WTC11 (cell line): ENCODE measurements at places on chromosomes 6 and 20. TPM values are rescaled to one million over a fixed set of nuclear protein-coding genes. Genes with fewer than 3 reads are reported as not detected.

Gene BTN1A1
- total RNA-seq, result 0.14 to 0.15 TPM in 2 of 3 replicates, not detected in the other

GRCh38 chr6:45115696-45116095 lies 212.4 kb upstream of the RUNX2 start:
- DNase-seq, result no peak
- no peak overlapping the region for H3K4me3 ChIP-seq
- H3K27ac ChIP-seq, result peak overlapping the region; percentile 67

- H3K4me1 ChIP-seq, result no peaks in the 10 kb centered on the region
- DNase-seq, result no peak
- H3K36me3 ChIP-seq, result peaks cover 40% of the 10 kb centered on the region
- no peak overlapping the region for H3K27ac ChIP-seq
Observed at GRCh38 chr6:13803581-13803980, 10.8 kb downstream of the MCUR1 start.

DNA sequence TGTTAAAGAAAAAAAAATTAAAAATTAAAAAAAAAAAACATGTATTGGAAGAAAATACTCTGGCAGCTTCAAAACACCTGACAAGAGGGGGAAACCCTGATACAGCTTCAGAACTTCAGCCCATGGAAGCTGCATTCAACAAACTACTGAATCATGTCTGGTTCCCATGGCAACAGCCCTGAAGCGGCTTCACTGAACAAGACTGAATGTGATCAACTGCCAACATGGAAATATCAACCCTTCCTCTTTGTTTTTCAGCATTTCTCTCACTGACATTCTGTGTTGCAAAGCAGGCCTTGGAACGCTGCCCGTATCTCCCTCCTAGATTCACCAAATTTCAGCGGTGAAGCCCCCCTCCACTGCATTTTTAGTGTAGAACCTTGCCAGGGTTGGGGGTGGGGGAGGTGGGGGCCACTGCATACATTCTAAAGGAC lies 91.3 kb upstream of the SHLD1 start:
- H3K27ac ChIP-seq, result no peak overlapping the region
- no peaks in the 10 kb centered on the region for H3K36me3 ChIP-seq
- H3K4me3 ChIP-seq, result no peak overlapping the region
- DNase-seq, result no peak

DNA sequence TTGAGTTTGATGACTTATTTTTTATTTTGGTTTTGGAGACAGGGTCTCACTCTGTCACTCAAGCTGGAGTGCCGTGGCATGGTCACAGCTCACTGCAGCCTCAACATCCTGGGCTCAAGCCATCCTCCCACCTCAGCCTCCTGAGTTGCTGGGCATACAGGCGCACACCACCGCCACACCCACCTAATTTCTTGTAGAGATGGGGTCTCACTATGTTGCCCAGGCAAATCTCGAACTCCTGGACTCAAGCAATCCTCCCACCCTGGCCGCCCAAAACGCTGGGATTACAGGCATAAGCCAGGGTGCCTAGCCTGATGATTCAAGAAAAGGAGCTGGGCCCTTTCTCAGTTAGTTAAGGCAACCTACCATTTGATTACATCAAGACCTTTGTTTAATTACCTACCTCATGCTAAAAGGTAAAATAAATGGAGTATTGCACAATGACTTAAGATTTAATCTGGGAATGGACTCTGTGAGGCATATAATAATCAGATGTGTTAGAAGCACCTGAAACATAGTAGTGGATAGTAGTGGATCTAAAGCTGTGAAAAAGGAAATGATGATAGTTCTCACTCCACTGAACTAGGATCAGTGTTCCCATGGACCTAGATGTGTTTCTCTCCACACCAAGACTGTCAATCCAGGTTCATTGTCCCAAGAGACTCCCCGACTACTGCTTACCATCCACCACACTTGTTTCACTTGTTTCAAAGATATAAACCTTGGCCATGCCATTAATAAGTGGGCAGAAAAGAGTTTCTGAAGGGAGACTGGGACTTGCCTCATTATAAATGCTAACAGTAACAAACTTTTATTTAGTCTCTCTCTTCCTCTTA lies 2.1 kb downstream of the TNFRSF21 start:
- peaks cover 48% of the 10 kb centered on the region for H3K4me1 ChIP-seq
- DNase-seq, result no peak
- H3K36me3 ChIP-seq, result peaks cover 10% of the 10 kb centered on the region
- no peak overlapping the region for H3K27ac ChIP-seq
- no peaks in the 10 kb centered on the region; the same call in 1 of the 2 replicates for H3K27me3 ChIP-seq

GRCh38 chr20:54494303-54495006 lies 19.1 kb downstream of the DOK5 start:
- H3K27me3 ChIP-seq, result no peaks in the 10 kb centered on the region
- no peaks in the 10 kb centered on the region for H3K36me3 ChIP-seq
- H3K27ac ChIP-seq, result no peak overlapping the region
- H3K4me1 ChIP-seq, result 0 out of 2 replicates have a peak, but pooled peaks cover 6% of the 10 kb centered on the region

GRCh38 chr20:6588296-6588695 lies 179.2 kb upstream of the BMP2 start:
- no peak for DNase-seq
- H3K27me3 ChIP-seq, result no peaks in the 10 kb centered on the region
- H3K4me1 ChIP-seq, result peaks cover 3% of the 10 kb centered on the region; the same call in 1 of the 2 replicates
- no peak overlapping the region for H3K4me3 ChIP-seq

- peak overlapping the region; percentile 83 for H3K4me3 ChIP-seq
- peaks cover 18% of the 10 kb centered on the region for H3K36me3 ChIP-seq
- no peaks in the 10 kb centered on the region for H3K27me3 ChIP-seq
- DNase-seq, result no peak
- H3K4me1 ChIP-seq, result peaks cover 69% of the 10 kb centered on the region
Observed at GRCh38 chr6:30885481-30885998, 1.2 kb downstream of the DDR1 start.

GRCh38 chr20:46277602-46278001 lies 30.7 kb downstream of the CDH22 start:
- no peak for DNase-seq
- H3K4me3 ChIP-seq, result no peak overlapping the region
- H3K36me3 ChIP-seq, result no peaks in the 10 kb centered on the region
- H3K27me3 ChIP-seq, result no peaks in the 10 kb centered on the region
- peaks cover 22% of the 10 kb centered on the region for H3K4me1 ChIP-seq

DNA sequence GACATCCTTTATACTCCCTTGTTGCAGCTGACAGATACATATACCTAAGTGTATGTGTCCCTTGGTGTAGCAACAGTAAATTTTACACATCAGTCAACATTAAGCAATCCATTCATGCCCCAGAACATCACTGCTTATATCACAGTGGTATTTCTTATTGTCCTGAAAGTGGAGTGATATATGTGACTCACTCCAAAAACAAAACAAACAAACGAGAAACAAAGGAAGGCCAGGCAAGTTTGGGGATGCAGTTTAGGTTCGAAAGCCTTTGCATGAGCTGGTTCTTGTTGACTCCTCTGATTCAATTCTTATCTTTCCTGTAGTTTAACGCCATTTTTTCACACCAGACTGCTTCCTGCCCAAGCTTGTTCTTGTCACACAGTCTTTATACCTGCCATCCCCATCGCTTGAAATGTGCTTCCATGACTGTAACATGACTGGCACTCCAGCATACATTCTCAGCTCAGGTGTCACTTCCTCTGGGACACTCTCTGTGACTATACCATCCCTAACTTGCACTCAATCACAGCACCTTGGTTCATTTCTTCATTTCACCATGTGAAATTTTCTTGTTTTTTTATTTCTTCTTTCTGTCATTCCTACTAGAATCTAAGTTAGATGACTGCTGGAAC lies 125.0 kb upstream of the TSHZ2 start:
- peaks cover 11% of the 10 kb centered on the region for H3K4me1 ChIP-seq
- no peaks in the 10 kb centered on the region for H3K36me3 ChIP-seq
- DNase-seq, result no peak

DNA sequence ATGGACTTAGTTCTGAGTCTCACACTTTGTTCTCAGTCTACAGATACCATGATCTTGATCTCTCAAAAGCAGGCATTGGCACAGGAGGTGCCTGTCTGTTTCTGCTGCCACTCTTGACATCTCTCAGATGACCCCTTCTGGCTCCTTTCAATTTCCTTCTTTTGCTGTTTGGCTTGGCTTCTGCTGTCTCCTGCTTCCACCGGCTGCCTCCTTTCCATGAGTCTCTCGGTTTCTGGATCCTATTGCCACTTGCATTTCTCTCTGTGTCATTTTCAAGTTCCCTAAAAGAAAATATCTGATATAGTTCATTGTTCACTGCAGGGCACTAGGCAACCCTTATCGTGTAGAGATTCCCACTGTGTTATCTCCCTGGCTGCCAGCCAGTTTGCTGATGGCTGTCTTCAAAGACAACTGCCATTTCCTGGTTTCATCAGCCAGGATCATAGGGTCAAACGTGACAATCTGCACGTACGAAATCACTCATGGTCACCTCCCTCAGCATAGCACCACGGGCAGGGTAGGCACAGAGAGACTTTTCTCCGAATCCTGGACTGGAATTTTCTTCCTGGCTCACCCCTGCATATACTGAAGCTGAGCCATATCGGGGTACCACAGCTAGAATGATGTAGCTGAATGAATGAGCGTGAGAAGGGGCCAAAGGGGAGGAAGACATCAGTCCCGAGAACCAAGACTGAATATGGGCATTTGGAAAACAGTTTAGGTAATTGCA lies 144.6 kb upstream of the TMEM170B start:
- no peaks in the 10 kb centered on the region for H3K4me1 ChIP-seq
- H3K27me3 ChIP-seq, result no peaks in the 10 kb centered on the region
- H3K36me3 ChIP-seq, result no peaks in the 10 kb centered on the region
- H3K27ac ChIP-seq, result no peak overlapping the region
- no peak overlapping the region for H3K4me3 ChIP-seq
- no peak for DNase-seq

GRCh38 chr6:43826730-43827129 lies 56.7 kb downstream of the VEGFA start:
- H3K4me3 ChIP-seq, result no peak overlapping the region
- peaks cover 8% of the 10 kb centered on the region for H3K4me1 ChIP-seq
- no peaks in the 10 kb centered on the region for H3K36me3 ChIP-seq

- H3K27ac ChIP-seq, result no peak overlapping the region
- no peaks in the 10 kb centered on the region for H3K27me3 ChIP-seq
- no peaks in the 10 kb centered on the region for H3K4me1 ChIP-seq
- DNase-seq, result no peak
- H3K36me3 ChIP-seq, result no peaks in the 10 kb centered on the region
Observed at GRCh38 chr6:54601600-54602300, 244.8 kb upstream of the FAM83B start.

GRCh38 chr6:112475083-112475482 lies 128.0 kb downstream of the RFPL4B start:
- no peak overlapping the region for H3K4me3 ChIP-seq
- no peak for DNase-seq
- H3K36me3 ChIP-seq, result no peaks in the 10 kb centered on the region
- no peaks in the 10 kb centered on the region for H3K4me1 ChIP-seq
- no peaks in the 10 kb centered on the region for H3K27me3 ChIP-seq

- no peak for DNase-seq
- no peaks in the 10 kb centered on the region for H3K27me3 ChIP-seq
- no peaks in the 10 kb centered on the region for H3K36me3 ChIP-seq
Observed at GRCh38 chr6:16747232-16748024, 13.8 kb downstream of the ATXN1 start.

- no peak for DNase-seq
- H3K36me3 ChIP-seq, result no peaks in the 10 kb centered on the region; the same call in 1 of the 2 replicates
- H3K4me1 ChIP-seq, result no peaks in the 10 kb centered on the region
- H3K4me3 ChIP-seq, result no peak overlapping the region
Observed at GRCh38 chr20:58006346-58007316, 221.8 kb downstream of the ANKRD60 start.

Gene STX7
- 25.6 to 30.4 TPM (median 26.5 TPM) in 3 replicates for total RNA-seq

GRCh38 chr6:44304282-44305199 lies 8.6 kb downstream of the AARS2 start:
- no peaks in the 10 kb centered on the region for H3K27me3 ChIP-seq
- peak; percentile 66 for DNase-seq
- H3K36me3 ChIP-seq, result peaks cover 69% of the 10 kb centered on the region
- no peaks in the 10 kb centered on the region for H3K4me1 ChIP-seq

GRCh38 chr6:165119231-165120020 lies 190.0 kb downstream of the C6orf118 start:
- no peak overlapping the region for H3K4me3 ChIP-seq
- H3K36me3 ChIP-seq, result peaks cover 6% of the 10 kb centered on the region
- H3K4me1 ChIP-seq, result peaks cover 20% of the 10 kb centered on the region
- DNase-seq, result no peak
- no peak overlapping the region for H3K27ac ChIP-seq

DNA sequence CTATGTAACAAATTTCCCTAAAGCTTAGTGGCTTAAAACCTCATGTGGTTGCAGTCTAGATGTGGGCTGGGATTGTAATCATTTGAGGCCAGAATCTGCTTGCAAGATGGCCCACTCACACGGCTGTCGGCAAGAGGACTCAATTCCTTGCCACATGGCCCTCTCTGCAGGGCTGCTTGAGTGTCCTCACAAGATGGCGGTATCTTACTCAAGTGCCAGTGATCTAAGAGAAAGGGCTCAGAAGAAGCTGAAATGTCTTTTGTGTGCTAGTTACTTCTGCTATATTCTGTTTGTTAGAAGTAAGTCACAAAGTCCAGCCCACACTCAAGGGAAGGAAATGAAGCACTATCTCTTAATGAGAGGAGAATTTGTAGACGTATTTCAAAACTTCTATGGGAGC lies 47.1 kb upstream of the PMEPA1 start:
- DNase-seq, result no peak
- H3K4me3 ChIP-seq, result no peak overlapping the region
- H3K27me3 ChIP-seq, result peaks cover 7% of the 10 kb centered on the region
- H3K4me1 ChIP-seq, result peaks cover 15% of the 10 kb centered on the region
- H3K36me3 ChIP-seq, result no peaks in the 10 kb centered on the region; the same call in 1 of the 2 replicates

Gene KCTD20
- total RNA-seq, result 25.1 to 27.5 TPM (median 26.7 TPM) in 3 replicates

DNA sequence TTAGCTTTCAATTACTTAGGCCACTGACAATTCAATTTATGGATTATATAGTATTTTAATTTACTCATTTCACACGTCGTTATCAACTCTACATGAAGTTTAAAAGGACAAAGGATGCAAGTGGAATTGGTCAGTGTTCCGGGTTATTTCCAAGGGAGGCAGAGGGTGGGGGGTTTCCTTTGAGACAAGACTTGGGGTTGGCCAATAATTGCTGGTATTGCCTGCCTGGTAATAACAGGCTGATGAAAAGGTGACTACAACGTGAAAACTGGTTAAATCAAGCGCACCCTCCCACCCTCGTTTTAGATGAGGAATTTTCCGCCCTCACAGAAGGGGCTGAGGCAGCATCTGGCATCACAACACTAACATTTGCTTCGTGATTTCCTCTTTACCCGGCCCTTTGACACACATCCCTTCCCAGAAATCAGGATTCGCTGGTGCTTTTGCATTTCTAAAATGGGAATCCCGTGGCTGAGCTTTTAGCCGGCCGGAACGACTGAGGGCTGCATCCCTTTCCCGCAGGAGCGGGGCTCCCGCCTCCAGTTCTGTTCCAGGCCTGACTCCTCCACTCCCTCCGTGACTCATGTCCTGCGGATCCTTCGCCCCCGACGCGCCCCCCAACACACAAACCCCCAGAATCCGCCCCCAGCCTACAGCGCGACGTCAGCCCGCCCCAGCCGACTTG lies 999 bp upstream of the PIM1 start:
- H3K4me1 ChIP-seq, result peaks cover 44% of the 10 kb centered on the region
- H3K36me3 ChIP-seq, result peaks cover 30% of the 10 kb centered on the region
- H3K27me3 ChIP-seq, result no peaks in the 10 kb centered on the region
- H3K27ac ChIP-seq, result peak overlapping the region; percentile 99
- no peak for DNase-seq

DNA sequence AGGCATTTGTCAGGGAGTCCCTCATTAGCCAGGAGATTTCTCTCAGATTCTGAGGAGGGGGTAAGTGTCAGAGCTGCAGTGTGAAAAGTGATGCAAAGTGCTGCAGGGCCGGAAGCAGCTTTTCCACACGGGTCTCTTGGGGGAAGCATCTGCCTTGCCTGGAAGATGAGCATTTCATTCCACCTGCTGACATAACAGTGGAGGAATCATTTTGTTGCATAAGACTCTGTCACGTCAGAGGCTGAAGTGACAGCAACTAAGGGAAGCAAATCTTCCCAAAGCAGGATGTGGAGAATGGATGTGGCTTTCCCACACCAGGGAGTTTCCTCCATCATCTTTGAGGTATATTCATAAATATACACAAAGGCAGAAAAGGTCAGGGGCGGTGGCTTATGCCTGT lies 22.8 kb downstream of the DCBLD1 start:
- H3K4me3 ChIP-seq, result no peak overlapping the region
- no peak overlapping the region for H3K27ac ChIP-seq
- H3K36me3 ChIP-seq, result no peaks in the 10 kb centered on the region
